ENCODE measurements at places on chromosomes 4 and X. TPM values are rescaled to one million over a fixed set of nuclear protein-coding genes. Genes with fewer than 3 reads are reported as not detected.

The LGI2 gene
- not detected for total RNA-seq

The MAGED4B gene
- total RNA-seq = 3.7 TPM

The ERVMER34-1 gene
- total RNA-seq = not detected

The SYN1 gene
- total RNA-seq = not detected

The CENPVL1 gene
- not detected for total RNA-seq

The NPY1R gene
- 0.57 TPM for total RNA-seq

The RASL11B gene
- total RNA-seq = 0.44 TPM

The MAGEE1 gene
- total RNA-seq = 9.9 TPM

GRCh38 chr4:83150653-83151330, 36.3 kb upstream of the PLAC8 start:
- no peaks in the 10 kb centered on the region for H3K36me3 ChIP-seq
- H3K27me3 ChIP-seq = no peaks in the 10 kb centered on the region
- H3K4me1 ChIP-seq = peaks cover 7% of the 10 kb centered on the region
- H3K4me3 ChIP-seq = no peak overlapping the region
- no peak for DNase-seq
- no peak overlapping the region for H3K27ac ChIP-seq

- H3K27ac ChIP-seq = no peak overlapping the region
- DNase-seq = no peak
- H3K36me3 ChIP-seq = no peaks in the 10 kb centered on the region
- no peaks in the 10 kb centered on the region for H3K4me1 ChIP-seq
- no peak overlapping the region for H3K4me3 ChIP-seq
Observed at GRCh38 chr4:158229768-158230167, 19.5 kb downstream of the TMEM144 start.

DNA sequence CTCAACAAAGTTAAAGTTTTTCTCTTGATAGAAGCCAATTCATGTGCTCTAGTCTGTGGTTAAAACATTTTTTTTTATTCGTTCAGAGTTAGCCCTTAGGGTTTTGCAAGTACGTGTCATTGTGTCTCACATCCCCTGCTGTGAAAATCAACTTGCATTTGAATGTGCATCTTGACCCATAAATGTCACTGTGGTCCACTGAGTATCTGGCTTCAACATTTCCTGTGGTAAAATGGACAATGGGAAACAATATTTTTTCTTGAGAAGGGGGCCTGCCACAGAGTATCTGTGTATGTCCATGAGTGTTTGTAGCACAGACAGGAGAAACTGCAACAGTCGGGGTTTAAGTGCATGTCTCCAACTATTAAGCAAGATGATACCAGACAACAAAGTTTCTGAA, 554.8 kb upstream of the TENM3 start:
- no peak overlapping the region for H3K4me3 ChIP-seq
- no peak for DNase-seq
- no peaks in the 10 kb centered on the region for H3K27me3 ChIP-seq
- no peaks in the 10 kb centered on the region for H3K4me1 ChIP-seq
- H3K27ac ChIP-seq = no peak overlapping the region
- no peaks in the 10 kb centered on the region for H3K36me3 ChIP-seq

- no peaks in the 10 kb centered on the region for H3K36me3 ChIP-seq
- H3K4me1 ChIP-seq = no peaks in the 10 kb centered on the region
- no peak overlapping the region for H3K27ac ChIP-seq
- H3K27me3 ChIP-seq = no peaks in the 10 kb centered on the region
Observed at GRCh38 chr4:41454423-41454822, 83.5 kb upstream of the LIMCH1 start.

DNA sequence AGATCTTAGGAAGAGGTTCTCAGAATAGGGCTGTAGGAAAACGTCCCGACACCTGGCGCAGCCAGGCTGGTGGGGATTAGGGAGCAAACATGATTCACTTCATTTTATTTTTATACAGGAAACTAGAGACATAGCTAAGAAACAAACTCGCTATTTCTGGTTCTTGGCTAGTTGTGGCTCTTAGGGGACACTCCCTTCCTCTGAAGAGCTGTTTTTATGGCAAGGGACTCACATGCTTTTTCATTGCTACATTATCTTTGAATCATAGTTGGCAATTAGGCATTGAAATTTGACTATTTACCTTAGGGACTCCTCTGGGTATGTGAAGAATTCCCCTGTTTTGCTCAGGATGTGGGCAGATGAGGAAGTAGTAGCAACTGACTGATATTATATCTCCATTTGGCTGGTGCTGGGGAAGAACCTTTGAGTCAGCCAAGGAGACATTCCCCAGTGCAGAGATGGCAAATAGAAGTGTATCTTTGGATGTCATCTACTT, 174.5 kb downstream of the SMIM20 start:
- no peaks in the 10 kb centered on the region for H3K36me3 ChIP-seq
- H3K27ac ChIP-seq = peak overlapping the region; percentile 42
- H3K4me3 ChIP-seq = no peak overlapping the region
- DNase-seq = no peak
- peaks cover 5% of the 10 kb centered on the region for H3K27me3 ChIP-seq

GRCh38 chr4:146132445-146132844, 43.1 kb upstream of the LSM6 start:
- H3K27ac ChIP-seq = no peak overlapping the region
- H3K4me1 ChIP-seq = no peaks in the 10 kb centered on the region
- DNase-seq = no peak
- H3K36me3 ChIP-seq = no peaks in the 10 kb centered on the region

DNA sequence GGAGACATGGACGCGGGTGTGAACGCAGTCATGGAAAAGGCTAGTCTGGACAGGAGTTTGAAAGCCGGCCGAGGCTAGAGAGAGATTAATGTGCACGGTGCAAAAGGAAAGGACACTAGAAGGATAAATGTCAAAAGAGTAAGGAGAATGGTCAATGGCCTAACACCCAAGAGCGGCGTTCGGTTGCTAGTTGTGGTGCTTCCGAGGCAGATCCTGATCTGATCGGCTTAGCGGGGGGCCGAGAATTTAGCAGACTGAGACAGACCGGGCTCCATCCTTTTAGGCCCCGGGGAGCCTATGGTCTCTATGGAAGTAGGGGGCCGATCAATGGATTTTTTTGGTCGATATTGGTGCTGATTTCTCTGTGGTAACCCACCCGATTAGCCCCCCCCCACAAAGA, 6.9 kb downstream of the GAGE10 start:
- peak overlapping the region; percentile 84 for H3K27ac ChIP-seq
- no peak overlapping the region for H3K4me3 ChIP-seq
- DNase-seq = no peak
- no peaks in the 10 kb centered on the region for H3K36me3 ChIP-seq
- H3K4me1 ChIP-seq = peaks cover 20% of the 10 kb centered on the region

DNA sequence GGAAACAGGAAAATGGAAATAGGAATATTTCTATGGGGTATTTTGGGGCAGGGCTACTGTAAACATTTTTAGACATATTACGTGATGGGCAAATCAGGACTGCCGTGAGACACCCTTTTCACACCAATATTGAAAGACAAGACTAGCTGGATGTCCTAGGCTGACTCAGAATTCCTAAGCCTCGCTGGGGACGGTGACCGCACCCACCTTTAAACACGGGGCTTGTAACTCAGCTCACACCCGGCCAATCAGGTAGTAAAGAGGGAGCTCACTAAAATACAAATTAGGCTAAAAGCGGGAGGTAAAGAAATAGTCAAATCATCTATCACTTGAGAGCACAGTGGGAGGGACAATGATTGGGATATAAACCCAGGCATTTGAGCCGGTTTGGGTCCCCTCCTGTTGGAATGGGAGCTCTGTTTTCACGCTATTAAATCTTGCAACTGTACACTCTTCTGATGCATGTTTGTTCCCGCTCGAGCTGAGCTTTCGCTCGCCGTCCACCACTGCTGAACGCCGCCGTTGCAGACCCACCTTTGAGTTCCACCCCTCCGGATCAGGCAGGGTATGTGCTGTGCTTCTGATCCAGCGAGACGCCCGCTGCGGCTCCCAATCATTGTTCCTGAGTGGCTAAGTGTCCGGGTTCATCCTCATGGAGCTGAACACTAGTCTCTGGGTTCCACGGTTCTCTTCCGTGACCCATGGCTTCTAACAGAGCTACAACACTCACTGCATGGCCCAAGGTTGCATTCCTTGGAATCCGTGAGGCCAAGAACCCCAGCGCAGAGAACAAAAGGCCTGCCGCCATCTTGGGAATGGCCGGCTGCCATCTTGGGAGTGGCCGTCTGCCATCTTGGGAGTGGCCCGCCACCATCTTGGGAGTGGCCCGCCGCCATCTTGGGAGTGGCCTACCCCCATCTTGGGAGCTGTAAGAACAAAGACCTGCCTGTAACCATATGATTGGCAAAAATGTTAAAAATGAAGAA, 152.6 kb downstream of the CRLF2 start:
- H3K4me3 ChIP-seq = no peak overlapping the region
- no peaks in the 10 kb centered on the region for H3K4me1 ChIP-seq
- H3K27ac ChIP-seq = no peak overlapping the region
- H3K36me3 ChIP-seq = no peaks in the 10 kb centered on the region

DNA sequence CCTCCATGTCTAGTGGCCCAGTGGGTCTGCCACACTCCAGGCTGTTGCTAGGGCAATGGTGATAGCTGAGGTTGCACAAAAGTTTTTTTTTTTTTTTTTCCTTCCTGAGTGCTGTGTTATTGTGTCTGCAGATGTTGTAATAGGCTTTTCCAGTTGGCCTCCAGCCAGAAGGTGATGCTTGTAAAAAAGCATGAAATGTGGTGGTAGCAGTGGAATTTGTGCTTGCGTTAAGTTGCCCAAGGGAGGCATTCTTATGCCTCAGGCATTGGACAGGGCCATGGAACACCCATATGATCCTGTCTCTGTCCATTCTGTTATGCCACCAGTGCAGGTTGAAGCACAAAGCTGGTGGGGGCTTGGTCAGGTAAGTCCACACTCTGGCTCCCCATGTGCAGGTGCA, 660.5 kb upstream of the SPANXN1 start:
- no peaks in the 10 kb centered on the region for H3K27me3 ChIP-seq
- H3K27ac ChIP-seq = no peak overlapping the region
- no peak overlapping the region for H3K4me3 ChIP-seq
- no peaks in the 10 kb centered on the region for H3K4me1 ChIP-seq
- H3K36me3 ChIP-seq = no peaks in the 10 kb centered on the region

DNA sequence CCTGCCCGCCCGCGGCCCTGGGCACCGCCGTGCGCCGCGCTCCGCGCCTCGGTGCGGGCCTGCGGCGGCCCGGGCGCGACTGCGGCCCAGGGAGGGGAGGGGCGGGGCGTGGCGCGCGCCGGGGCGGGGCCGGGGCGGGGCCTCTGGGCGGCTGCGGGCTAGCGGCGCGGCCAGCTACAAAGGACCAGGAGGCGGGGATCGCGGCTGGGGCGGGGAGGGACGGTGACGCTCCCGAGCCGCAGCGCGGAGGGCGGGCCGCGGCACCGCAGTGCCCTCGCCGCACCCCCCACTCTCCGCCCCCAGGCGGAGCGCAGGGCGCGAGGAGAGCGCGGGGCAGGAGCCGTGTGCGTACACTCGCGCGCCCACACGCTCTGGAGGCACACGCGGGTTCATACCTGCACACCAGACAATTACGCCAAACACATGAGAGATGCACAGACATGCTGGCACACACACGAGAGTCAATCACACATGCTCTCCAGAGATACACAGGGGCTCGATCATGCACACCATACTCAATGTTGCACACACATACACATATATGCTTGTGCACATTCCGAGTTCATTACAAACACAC, at the start of gene CRMP1:
TSS of gene CRMP1 (minus strand) at position 83 of the 577 bp plus-strand sequence. CDS start 117 bp downstream, outside the sequence.
- no peak within 1 kb of the TSS for H3K4me3 ChIP-seq
- no peaks in the 10 kb centered on the region for H3K36me3 ChIP-seq
- no peak for DNase-seq
- no peak within 1 kb of the TSS for H3K27ac ChIP-seq

- H3K27me3 ChIP-seq = no peaks in the 10 kb centered on the region
- no peak for DNase-seq
- no peak overlapping the region for H3K27ac ChIP-seq
- H3K36me3 ChIP-seq = no peaks in the 10 kb centered on the region
- no peak overlapping the region for H3K4me3 ChIP-seq
Observed at GRCh38 chr4:68209003-68209402, 36.5 kb downstream of the TMPRSS11B start.

DNA sequence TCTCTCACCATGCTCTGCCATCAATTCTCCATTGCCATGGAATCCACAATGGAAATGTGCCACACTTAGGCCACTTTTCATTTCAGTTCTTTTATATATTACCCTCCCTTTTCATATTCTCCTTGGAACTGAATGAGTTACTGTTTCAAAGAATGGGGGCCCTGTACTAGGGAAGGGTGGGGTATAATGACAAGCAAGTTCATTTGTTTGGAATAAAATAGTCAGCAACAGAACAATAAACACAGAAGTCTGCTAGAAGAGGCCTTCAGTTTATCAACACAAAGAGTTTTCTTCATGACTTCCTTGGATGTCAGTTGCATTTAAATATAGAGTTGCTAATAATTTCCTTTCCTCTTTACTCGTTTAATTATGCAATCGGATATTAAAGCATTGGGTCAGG, 478.3 kb upstream of the FTHL17 start:
- no peak overlapping the region for H3K27ac ChIP-seq
- no peaks in the 10 kb centered on the region for H3K27me3 ChIP-seq
- no peaks in the 10 kb centered on the region for H3K4me1 ChIP-seq
- no peak overlapping the region for H3K4me3 ChIP-seq
- H3K36me3 ChIP-seq = no peaks in the 10 kb centered on the region

- H3K4me3 ChIP-seq = no peak overlapping the region
- H3K4me1 ChIP-seq = no peaks in the 10 kb centered on the region
Observed at GRCh38 chr4:60313611-60314178, 886.4 kb upstream of the ADGRL3 start.

DNA sequence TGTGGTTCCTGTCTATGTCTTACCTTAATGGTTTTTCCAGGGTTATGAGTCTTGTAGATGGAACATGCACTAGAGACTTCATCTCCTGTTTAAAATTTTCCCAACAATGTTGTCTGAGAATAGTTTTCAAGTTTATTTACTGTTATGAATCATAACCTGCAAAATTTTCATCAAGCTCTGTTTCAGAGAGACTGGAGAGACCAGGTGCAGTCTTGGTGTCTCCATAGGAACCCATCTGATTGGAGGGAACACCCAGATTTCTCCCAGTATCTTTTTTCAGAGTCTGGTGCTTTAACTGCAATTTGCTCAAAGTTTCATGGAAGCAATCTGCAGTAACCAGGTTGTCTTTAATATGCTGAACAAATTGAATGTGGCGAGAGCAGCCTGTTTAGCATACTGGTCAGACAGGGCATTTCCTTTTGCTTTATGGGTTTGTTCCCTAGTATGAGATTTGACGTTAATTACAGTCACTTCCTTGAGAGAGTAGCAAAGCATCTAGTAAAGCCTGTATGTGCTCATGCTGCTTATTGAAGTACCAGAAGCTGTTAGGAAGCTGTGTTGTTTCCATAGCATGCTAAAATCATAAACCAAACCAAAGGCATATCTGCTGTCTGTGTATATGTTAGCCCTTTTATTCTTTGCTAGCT, 18.8 kb upstream of the VSIG1 start:
- DNase-seq = no peak
- no peaks in the 10 kb centered on the region for H3K27me3 ChIP-seq
- H3K4me3 ChIP-seq = no peak overlapping the region
- no peak overlapping the region for H3K27ac ChIP-seq
- H3K4me1 ChIP-seq = peaks cover 2% of the 10 kb centered on the region

DNA sequence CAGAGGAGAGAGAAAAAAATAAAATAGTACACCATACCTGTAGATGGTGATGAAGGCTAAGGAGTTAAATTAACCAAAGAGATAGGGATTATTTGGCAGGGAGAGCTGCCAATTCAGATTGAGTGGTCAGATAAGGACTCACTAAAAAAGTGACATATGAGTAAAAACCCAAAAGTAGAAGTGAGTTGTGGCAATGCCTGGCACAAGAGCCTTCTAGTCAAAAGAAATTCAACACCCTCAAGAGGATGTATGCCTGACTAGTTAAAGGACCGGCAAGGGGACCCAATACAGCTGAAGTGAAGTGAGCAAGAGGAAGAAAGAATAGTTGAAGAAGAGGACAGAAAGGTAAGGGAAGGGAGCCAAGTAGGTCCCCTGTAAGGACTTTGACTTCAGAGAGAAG, 34.9 kb downstream of the ELF2 start:
- H3K4me1 ChIP-seq = peaks cover 3% of the 10 kb centered on the region
- no peaks in the 10 kb centered on the region for H3K27me3 ChIP-seq
